ENCODE measurements at places on chromosomes 6 and 20. TPM values are rescaled to one million over a fixed set of nuclear protein-coding genes. Genes with fewer than 3 reads are reported as not detected.

- H3K36me3 ChIP-seq = no peaks in the 10 kb centered on the region
- H3K27me3 ChIP-seq = no peaks in the 10 kb centered on the region
- no peak for DNase-seq
- peaks cover 93% of the 10 kb centered on the region for H3K4me1 ChIP-seq
- H3K27ac ChIP-seq = peak overlapping the region; percentile 90
- H3K4me3 ChIP-seq = no peak overlapping the region
These were observed 93.0 kb downstream of the TCP11 start for GRCh38 chr6:35048031-35048613.

DNA sequence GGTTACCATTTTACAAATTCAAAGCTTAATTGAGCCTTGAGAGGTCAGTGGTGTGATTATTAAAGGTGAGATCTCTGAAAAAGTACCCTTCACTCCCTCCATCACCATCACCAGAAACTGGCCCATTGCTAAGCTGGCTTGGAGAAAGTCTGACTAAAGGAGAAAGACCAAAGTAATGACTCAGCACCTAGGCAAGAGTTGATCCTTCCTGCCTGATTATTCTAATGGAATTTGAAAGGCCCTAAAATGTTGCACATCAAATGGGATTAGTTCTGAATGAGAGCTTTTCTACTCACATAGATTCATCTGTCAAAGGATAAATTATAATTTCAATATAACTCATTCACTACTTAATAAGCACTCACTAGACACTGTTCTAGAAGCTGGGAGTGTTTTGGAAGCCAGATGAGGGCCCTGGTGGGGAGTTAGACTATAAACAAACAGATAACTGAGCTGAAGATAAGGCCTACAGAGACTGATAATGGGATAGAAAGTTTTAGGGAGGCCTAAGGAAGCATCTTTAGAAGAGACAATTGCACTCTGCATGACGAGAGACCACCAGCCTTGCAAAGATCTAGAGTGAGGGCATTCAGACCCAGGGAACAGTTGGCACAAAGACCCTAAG, 366.7 kb downstream of the SYNE1 start:
- H3K27ac ChIP-seq = no peak overlapping the region
- peaks cover 35% of the 10 kb centered on the region for H3K4me1 ChIP-seq
- DNase-seq = no peak
- H3K27me3 ChIP-seq = no peaks in the 10 kb centered on the region
- H3K4me3 ChIP-seq = no peak overlapping the region

GRCh38 chr6:41934278-41935192, 7.1 kb downstream of the CCND3 start:
- peaks cover 64% of the 10 kb centered on the region for H3K36me3 ChIP-seq
- H3K27ac ChIP-seq = no peak overlapping the region
- no peaks in the 10 kb centered on the region for H3K27me3 ChIP-seq

DNA sequence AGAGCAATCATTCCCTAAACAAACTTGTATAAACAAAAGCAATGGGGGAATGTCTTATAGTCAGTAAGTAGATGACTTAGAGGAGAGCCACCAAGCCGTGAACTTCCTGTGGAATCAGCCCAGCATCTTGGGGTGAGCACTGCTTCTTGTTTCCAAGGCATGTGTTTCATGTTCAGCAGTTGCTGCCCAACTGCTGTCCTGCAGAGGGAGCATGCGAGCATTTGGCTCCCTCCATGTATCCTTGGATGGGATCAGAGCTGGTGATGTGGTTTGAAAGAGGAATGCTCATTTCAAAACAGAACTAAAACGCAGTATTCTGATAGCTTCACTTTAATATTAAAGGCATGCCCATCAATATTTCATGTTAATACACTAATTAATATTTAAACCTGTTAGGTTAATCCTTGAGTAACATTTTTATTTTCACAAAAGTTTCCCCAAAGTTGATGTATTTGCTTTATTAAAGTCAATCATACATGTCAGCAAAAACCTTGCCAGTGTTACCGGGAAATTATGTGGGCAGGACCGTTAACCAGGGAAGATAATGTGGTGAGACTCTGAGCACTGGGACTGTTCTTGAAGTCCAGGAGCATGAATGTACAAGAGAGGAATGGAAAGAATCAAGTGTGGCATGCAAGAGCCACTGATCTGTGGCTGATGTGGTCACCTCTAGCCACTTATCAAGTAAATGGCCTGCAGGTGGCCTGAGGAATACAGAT, 172.1 kb upstream of the GGTLC1 start:
- no peak for DNase-seq
- no peaks in the 10 kb centered on the region for H3K27me3 ChIP-seq
- no peaks in the 10 kb centered on the region for H3K4me1 ChIP-seq
- H3K27ac ChIP-seq = no peak overlapping the region
- no peak overlapping the region for H3K4me3 ChIP-seq

GRCh38 chr6:167031082-167031709, 32.0 kb downstream of the CEP43 start:
- DNase-seq = no peak
- no peak overlapping the region for H3K27ac ChIP-seq
- H3K36me3 ChIP-seq = peaks cover 55% of the 10 kb centered on the region
- no peaks in the 10 kb centered on the region for H3K4me1 ChIP-seq
- no peak overlapping the region for H3K4me3 ChIP-seq

The NKAIN4 gene
- not detected for total RNA-seq
